ENCODE measurements at places on chromosomes 6 and 20.

- DNase-seq: peak; percentile 77
Observed at GRCh38 chr20:37276494-37277252, 12.8 kb upstream of the MANBAL start.

- DNase-seq: peak; percentile 35
Observed at GRCh38 chr6:150491131-150491810, 108.4 kb upstream of the PLEKHG1 start.

DNA sequence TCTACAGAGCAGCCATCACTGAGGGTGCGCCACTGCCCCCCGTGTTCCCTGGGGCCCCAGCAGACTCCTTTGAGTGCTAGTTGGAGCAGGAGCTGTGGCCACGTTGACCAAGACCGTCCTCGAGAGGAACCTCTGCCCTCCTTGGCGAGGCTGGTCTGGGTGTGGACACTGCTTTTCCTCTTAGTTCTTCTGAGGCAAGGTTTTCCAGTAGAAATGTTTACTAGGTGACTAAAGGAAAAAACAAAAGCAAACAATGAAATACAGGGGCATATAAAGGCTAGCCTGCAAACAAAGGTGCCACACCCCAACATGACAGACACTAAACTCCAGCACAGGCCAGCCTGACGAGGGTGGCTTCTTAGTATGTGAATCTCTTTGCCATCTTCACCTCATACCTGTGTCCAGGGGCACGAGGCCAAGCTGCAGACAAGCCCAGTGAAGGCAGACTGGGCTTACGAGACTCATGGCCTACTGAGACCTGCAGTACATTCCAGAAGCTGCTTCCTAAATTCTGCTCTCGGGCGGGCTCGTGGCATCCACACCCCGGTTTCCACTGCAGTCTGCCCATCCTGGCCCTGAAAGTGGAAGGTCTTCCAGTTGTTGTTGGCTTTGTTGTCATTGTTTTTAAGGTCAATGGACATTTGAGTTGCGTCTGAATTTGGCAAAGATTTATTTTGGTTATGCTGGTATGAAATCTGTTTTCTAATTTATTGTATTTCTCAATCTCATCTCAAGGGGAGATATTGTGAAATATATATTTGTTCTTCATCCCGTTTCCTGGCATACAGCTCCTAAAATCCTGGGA lies 39.2 kb downstream of the FAM50B start:
- no peak for DNase-seq

- no peak for DNase-seq
Observed at GRCh38 chr20:47267621-47268020, 88.9 kb downstream of the ZMYND8 start.

DNA sequence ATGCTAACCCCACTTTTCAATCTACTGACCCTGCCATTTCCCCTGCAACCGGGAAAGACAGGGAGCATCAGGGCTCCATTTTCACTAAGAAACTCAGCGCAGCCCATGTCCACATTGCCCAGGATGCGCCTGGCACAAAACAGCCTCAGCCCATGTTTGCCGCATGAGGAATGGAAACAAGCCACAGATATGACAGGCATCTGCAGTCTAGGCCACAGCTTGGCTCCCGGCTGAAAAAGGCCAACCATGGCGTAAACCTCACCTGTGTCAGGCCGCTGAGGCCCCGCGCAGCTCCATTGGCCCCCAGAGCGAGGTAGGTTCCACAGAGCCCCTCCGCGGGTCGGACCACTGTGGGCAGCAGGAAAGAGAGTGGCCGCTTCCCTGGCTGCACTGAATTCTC lies 21.7 kb downstream of the GGT7 start:
- no peak for DNase-seq

DNA sequence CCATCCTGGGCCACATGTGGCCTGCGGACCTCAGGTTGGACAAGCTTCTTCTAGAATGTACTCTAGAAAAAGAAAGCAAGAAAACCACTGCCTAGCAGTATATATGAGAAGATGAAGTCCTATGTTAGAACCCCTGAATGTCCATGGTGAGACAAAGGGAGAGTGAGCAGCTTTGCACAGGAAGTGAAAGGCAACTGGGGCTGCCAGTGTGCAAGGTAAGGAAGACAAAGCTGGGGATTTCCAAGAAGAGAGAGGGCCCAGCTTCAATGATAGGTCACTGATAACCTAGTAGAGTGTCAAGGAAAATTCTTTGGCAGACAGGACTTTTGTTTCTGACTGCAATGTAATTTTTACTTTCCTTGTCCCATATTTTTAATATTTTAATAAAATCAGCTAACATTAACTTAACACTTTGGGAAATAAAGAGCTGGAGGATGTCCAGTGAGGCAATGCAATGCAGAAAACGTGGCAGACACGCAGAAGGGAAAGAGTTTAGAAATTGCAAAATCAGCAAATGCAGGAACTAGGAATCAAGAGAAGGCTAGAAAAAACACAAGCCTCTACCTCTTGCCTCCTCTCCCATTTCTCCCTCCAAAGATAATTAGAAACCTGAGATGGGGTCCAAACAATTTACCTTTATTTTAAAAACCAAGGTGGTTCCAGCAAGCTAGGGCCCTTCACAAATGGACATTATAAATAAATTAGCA lies 47.4 kb downstream of the CYP39A1 start:
- peak; percentile 13 for DNase-seq

- no peak for DNase-seq
Observed at GRCh38 chr6:100459592-100460184, 5.0 kb downstream of the SIM1 start.

- DNase-seq: no peak
Observed at GRCh38 chr6:19538096-19538495, 299.1 kb upstream of the ID4 start.

- no peak for DNase-seq
Observed at GRCh38 chr20:23680146-23680545, 8.7 kb downstream of the CST4 start.

DNA sequence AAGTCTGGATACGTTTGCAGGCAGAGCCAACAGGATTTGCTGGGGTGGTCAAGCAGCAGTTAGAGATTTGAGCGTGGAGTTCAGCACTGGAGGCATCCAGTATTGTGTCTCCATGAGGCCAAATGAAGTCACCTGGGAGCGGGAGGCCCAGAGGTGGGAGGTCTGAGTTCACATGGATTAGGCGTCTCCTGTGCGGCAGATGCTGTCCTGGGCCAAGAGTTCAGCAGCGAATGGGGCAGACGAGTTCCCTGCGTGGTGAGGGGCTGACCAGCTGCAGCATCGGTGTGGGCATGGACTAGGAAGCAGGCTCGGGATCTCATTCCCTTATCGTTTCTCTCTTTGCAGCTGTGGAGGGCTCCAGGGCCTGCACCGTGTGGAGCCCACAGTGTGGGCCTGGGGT lies 66.2 kb downstream of the BCAS4 start:
- DNase-seq: no peak

DNA sequence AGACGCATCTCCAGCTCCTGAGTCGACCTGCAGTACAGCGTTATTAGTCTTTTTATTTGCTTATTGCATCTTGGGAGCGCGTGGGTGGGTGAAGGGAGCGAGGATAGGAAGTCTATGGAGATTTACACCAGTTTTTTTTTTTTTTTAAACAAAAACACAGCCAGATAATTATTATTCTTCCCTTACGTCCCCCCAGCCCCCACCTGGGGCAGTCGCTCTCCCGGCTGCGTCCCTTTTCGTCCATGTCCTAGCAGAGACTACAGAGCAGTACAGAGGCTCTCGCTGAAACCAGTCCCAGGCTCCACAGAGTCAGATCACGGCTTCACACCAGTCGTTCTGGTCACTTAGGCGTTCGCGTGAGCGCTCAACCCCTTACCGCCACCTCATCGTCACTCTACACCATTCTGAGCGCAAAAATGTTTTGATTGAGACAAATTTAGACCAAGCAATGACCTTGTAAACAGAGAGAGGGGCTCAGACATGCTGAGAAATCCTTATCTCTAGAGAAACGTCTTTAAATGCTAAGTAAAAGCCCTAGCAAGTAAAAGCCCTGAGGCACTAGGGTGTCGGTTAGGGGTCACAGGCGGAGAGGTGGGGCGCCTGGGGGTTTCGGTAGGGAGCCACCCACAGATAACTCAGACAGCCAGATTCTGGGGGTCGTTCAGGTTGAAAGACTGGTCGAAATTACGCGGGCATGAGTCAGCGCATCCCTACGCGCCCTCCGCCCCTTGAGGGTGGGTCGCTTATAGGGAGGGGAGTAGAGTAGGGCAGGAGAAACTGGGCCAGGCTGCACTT lies 975 bp upstream of the PPT2 start:
- DNase-seq: no peak

GRCh38 chr6:38974389-38975151 lies 74.0 kb upstream of the GLP1R start:
- no peak for DNase-seq

DNA sequence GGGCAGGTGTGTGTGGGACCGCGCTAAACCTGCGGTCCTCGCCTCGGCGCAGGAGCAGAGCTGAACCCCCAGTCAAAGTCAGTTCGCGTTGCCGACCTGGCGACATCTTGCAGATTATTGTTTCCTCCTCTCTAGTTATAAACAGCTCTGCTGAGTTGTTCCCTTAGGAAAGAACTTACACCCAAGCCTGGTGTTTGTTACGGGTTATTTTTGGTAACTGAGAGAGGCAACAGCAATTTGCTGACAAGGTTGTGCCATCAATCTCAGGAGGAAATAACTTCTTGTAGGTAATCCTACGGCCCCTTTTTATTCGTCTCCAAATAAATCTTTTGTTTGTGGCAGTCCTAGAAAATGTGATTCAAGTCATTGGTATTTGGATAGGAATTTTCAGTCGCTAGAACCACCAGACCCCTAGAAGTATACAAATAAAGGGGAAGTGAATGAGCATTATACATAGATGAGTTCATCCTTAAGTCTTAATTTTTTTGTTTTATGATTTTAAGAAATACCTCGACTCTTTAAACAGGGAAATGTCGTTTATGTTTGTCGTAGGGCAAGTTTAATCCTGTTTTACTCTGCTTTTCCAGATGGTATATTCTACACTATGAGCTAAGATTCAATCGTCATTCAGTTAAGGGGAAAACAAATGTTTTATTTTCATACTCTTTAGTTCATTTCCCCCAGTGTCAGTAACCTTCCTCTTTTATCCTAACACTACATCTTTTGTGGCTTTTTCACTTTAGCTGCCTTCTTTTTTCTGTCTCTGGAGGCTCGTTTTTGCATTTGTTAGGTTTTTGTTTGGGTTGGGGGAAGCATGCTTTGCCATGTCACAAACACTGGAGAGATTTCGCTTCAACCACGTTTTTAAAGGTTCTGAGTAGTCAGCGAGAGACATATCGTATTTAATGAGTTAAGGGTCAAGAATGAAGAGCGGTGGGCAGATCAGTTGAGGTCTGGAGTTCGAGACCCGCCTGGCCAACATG lies 1.2 kb downstream of the PM20D2 start:
- DNase-seq: peak; percentile 34

DNA sequence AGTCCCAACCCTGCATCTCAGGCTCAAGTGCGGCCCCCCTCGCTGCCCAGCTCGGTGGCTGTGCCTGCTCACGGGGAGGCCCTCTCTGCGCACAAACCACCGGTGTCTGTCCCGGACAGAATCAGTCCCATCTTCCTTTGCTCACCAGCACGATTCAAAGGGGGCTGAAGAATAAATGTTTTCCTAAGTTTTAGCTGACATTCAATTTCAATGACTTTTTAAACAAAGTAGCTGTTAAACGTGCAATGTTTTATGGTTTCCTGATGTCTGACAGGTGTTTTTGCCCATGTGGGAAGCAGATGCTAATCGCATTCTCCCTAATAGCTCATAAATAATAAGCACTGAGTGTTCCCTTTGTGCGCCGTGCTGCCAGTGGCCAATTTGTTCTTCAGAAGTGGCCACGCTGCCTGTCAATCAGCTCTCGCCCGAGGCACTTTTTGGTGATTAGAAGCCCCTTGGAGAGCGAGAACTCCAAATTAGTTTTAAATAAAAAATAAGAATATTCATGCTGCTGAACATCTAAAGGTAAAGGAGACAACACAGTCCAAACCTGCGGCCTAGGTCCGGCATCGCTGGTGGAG lies 26.3 kb downstream of the BHLHE23 start:
- DNase-seq: no peak

DNA sequence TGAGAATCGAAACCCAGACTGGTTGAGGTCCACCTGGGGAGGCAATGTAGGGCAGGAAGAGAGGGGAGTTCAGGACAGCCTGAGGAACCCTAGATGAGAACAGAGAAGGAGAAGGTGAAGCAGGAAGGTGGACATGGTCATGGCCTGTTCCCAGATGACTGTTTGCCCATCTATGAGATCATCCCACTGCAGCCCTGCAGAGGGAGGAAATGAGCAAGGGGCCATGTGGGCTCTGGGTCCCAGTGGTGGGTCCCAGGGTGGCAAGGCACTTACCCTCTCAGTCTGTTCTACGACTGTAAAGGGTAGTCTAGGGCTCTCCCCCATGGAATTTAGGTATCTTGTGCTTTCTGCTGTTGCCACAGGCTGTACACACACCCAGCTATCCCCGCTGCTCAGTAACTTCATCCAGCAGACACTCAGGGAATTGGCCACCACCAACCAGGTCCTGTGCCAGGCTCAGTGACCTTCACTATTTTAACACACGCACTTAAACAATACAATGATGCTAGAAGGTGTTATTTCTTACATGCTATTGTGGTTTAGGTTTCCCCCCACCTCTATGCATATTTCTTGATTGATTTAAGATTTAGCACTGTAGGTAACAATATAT lies 89.8 kb downstream of the TOX2 start:
- DNase-seq: no peak

- DNase-seq: no peak
Observed at GRCh38 chr6:4093288-4093687, 14.4 kb upstream of the FAM217A start.

- DNase-seq: no peak
Observed at GRCh38 chr6:84651583-84651982, 112.8 kb downstream of the TBX18 start.

DNA sequence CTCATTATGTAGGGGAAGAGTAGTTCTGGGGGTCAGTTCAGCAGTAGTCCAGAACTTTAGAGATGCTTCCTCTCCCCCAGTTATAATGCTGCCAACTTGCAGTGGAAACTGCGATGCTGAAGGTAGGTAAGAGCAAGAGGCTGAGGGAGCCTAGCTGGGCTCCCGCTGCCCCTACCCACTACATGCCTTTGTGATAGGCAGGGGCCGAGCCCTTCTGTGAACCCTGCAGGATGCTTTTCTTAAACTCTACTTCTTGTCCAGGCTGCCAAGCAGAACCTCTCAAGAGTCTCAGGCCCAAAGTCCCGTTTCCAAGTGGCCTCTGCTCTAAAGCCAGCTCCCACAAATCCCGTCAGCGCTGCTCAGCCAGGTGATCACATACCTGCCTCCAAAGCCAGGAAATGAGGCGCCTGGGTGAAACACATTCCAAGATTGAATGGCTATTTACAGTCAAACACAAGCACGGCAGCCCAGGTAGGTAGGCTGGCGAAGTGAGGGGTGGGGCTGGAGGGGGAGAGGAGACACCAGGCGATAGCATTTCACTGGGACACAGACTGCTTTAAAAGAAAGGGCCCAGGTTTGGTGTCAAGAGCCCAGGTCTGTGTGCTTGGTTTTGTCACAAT lies 150.7 kb downstream of the CD24 start:
- DNase-seq: no peak

- no peak for DNase-seq
Observed at GRCh38 chr6:40336940-40337760, 250.0 kb downstream of the LRFN2 start.

Measured in GM10248 (cell line).